A549 (cell line): ENCODE measurements at places on chromosomes 3 and 15.

- DNase-seq, result no peak
Measured at GRCh38 chr15:52379395-52380106, 83.9 kb upstream of the MYO5C start.

DNA sequence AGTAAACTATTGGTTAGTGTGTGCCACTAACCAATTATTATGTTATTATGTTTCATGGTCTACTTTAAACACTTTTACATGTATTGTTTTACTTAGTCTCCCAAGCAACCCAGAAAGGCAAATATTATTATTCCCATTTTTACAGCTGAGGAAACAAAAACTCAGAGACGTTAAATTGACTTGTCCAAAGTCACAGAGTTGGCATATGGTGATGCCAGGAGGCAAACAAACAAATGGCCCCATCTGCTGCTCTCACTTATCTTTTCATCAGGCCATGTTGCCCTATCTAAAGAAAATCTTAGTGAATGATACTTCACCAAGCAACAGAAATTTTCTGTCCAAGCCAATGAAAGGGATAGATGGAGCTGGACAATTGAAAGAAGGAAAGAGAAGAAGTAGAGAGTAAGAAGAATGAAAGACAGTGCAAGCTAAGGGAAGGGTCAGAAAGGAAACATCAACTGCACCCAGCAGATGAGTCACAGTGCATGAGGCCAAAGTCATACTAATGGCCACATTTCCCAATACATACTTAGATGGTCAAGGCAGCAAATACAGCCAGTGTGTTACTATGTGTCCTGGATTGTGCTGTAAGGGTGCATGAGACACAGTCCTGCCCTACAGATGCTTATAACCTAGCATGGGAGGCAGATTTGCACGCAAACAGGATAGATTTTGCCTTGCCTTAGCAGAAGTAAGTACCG lies 266.9 kb downstream of the KCNMB2 start:
- DNase-seq, result no peak

DNA sequence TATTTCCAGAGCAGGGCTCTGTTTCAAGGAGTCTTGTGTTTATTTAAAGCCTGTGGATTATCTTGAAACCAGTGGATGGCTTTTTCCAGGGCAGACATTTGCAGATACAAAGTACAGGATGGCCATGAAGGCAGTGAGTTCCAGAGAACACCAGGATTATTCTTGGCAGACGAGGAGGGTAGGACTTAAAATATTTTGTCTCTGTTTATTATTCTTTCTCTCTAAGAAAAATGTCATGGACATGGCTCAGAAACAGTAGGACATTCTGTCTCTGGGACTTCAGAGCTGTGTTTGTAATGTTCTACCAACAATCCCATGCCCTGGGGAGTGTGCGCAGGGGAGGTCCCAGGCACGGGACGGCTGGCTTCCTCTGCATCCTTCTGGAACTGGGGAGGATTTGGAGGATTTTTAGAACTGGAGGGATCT lies 125.9 kb downstream of the ATP10A start:
- no peak for DNase-seq

DNA sequence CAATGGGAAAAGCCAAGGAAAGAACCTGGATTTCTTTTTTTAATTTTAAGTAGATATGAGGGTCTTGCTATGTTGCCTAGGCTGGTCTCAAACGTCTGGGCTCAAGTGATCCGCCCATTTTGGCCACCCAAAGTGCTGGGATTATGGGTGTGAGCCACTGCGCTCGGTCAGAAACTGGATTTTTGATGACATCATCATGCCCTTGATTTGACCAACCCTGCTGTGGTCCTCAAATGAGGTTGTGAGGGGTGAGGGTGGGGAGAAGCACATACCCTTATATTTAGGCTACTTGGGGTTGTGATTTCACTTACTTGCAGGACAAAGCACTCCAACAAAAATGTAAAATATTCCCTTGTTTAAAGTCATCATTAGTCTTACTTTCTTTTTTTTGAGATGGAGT lies 70.4 kb downstream of the C3orf38 start:
- DNase-seq, result no peak

DNA sequence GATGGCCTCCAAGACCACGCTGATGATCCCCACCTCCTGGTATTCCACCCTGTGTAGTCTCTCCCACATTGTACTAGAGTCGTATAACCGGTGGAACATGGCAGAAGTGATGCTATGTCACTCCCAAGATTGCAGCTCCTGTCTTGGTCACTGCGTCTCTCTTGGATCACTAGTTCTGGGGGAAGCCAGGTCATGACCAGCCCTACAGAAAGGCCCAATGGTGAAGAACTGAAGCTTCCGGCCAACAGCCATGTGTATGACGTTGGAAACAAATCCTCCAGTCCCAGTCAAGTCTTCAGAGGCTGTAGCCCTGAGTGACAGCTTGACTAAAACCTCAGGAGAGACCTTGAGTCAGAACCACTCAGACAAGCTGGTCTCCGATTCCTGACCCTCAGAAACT lies 61.9 kb upstream of the FNDC3B start:
- DNase-seq, result no peak

DNA sequence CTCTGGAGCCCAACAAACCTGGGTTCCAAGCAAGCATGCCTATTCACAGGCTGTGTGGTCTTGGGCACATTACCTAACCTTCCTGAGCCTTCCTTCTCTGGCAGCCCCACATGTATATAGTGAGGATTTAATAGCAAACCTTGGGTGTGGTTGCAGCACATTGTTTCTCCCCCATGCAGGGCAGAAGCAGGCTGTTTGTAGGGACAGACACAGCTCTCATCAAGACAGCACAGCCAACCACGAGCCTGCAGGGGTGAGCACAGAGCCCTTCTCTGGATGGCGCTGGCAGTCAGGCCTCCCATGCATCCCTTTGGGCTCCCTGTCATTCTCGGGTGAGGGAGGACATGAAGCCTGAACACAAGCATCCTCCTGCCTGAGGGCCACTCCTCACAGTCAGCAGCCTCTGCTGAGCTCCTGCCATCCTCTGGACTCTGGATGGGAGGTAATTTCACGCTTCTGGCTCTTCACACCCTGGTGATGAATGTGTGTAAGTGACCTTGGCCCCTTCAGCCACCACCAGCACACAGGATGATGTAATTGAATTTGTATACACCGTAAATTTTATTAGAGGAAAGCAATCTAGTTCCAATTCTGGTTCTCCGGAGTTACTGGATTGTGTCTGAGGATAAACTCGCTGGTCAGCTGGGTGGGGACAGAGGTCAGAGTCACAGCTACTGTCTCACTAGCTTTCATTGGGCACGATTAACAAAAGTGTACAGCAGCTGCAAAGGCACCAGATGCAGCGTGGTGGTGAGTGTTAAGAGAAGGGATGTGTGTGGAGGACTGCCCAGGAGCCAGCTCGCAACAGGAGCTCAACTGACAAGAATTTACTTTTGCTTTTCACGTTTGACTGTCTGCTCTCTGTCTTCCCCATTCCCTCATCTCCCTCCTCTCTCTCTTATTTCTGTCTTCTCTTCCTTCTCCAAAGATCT lies 118.1 kb downstream of the CLSTN2 start:
- DNase-seq, result no peak
